Stimulated activated CD4-positive, alpha-beta T cell treated with anti-CD3 and anti-CD28 coated beads, Interleukin-15, amount 100 ng/mL, for 48 hours (primary cell): ENCODE measurements at places on chromosomes 1 and 21.

- DNase-seq: no peak
These were observed 548.9 kb downstream of the NUF2 start for GRCh38 chr1:163870666-163871065.

- peak; percentile 12 for DNase-seq
These were observed 626 bp downstream of the CXADR start for GRCh38 chr21:17513214-17514123.

DNA sequence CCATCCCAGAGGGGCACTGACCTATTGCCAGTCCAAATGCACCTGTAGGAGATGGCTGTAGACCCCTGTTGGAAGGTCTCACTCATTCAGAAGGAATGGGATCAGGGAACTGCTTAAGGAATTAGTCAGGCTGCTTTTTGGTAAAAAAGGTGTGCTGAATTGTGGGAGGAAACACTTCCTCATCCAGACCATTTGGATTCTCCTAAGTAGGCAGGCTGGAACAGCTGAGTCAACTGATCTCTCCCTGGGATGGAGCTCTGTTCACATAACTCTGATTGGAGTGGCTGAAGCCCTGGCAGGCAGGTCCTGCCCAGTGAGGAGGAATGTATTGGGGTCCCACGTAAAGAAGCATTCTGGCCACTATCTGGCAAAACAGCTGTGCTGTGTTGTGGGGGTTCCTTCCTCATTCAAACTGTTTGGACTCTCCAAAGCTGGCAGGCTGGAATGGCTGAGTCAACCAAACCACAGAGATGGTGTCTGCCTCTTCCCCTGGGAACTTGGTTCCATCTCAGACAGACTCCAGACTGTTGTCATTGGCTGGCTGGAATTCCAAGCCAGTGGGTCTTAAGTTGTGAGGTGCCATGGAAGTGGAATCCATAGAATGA is 70.7 kb upstream of the PDC start:
- DNase-seq: no peak

DNA sequence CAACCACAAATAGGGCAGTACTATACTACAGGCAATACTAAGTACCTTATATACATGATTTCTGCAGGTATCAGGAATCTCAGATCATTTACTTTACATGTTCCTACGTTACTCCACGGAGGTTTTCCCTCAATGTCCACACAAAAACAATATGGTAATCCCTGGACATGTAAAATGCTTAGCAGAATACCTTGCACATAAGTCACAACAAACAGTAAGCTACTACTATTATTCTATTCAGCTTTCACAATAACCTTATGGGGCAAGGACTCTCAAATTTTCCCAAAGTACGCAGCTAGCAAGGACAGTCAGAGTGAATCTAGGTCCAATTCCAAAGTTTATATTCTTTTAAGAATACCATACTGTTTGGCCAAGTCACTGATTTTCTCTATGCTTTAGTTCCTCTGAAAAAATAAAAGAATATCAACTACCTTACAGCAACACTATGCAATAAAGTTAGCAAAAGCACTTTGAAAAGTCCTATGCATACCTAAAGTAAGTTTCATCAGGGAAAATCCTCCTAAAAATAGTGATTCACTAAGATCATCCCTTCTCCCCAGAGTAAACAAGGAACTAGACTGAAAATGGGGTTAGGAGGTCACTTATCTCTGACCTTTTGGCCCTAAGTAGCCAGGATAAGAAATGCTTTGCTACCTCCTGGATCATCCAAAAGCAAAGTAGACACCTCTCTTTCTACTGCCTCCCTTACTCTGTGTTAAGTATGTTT is 67.4 kb downstream of the LUZP1 start:
- no peak for DNase-seq

- DNase-seq: no peak
These were observed 2.3 kb downstream of the NR5A2 start for GRCh38 chr1:200029822-200030152.

- no peak for DNase-seq
These were observed 55.3 kb downstream of the SEC16B start for GRCh38 chr1:177914603-177915002.

DNA sequence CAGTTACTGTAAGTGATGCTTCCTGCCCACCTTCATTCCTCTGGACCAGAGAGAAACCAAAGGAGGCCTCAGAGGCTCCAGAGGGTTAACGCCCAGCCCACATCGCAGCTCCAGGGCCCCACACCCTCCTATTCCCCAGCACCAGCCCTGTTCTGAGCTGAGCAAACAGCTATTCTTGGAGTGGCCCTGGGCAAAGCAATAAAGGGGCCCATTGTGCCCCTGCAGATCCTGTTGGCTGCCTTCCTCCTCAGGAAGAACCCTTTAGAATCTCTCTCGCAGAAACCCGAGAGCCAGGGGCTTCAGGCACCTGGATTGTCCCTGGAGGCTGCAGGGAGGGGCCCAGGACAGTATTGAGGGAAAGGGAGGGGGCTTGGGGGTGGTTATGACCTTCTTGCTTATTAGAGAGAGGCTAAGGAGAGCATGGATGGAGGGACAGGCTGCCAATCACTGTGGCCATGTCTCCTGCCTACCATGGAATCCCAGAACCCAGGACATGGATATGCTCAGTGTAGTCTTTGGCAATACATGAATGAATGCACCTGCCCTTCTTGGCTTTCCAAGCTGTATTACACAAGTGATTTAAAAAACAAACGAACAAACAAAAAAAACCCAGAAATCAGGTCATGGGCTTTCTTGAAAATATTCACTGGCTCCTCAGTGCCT is 9.2 kb downstream of the PADI2 start:
- DNase-seq: no peak

DNA sequence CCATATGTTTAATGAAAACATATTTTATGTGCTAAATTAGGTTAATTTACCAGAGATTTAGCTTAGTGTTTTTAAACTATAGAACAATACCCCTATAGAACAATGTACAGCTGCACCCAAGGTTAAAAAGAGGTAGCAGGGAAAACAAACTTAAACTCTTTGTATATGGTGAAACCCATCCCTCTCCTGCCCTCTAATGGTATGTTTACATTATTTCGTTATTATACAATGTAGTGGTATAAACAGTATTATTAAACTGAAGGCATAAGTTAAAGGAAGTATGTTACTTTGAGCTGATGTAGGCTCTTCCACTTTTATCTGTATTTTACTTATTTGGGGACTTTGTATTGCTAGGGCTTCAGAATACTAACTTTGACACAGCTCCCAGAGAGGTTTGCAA is 16.7 kb upstream of the ZYG11A start:
- DNase-seq: no peak

GRCh38 chr1:20771780-20772179 is 15.3 kb downstream of the HP1BP3 start:
- no peak for DNase-seq

DNA sequence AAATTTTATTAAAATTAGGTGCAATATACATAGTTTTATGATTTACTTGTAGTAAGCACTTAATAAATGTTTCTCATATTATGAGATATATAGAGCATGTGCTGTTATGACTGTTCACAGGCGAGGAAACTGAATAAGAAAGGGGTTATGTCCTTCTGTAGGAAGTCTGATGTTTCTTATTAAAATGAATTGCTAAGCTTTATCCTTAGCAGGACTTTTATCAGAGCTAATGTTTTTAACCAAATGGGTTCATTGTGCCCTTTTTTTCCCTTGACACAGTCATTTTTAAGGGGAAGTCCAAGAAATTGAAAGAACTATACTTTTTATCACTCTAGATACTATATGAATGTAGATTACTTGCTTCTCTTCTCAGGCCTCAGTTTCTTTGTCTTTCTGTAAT is 285.2 kb downstream of the PTPRC start:
- DNase-seq: no peak

GRCh38 chr1:12057382-12057781 is 5.7 kb upstream of the TNFRSF8 start:
- DNase-seq: no peak

DNA sequence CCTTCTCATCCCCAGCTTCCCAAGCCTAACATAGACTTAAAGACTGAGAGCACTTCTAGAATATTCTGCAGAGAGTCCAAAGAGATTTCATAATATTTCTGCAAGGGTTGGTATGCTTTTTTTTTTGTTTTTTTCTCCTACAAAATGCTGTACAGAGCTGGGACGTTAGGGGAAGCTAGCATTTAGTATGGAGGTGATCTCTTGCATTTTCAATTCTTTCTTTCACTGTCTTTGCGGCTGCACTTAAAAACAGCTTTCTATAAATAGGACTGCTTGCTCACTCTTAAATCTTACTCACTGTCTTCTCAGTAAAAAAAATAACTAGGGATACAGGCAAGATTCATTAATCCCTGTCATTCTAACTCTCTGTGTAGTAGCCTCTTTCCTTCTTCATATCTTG is 7.4 kb downstream of the DSCAM start:
- no peak for DNase-seq

DNA sequence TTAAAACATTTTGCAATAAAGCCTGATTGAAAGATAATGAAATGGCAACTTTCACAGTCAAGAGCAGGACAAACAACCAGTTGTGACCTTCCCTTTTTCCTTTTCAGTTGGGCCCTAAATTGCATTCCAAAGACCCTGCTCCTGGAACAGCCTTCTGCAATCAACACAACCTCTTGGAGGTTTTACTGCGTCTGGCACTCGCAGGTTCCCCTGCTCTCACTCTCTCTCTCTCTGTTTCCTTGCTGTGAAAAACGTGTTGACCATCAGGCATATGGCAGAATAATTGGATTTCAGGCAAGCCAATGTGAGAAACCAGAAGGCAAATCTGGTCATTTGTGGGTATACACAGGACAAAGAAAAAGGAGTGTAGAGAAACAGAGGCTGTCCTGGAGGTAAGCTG is 23.2 kb downstream of the SLC44A5 start:
- DNase-seq: no peak

GRCh38 chr1:9472386-9473031 is 66.8 kb upstream of the SLC25A33 start:
- no peak for DNase-seq

GRCh38 chr1:4599951-4600481 is 54.4 kb upstream of the AJAP1 start:
- DNase-seq: no peak

DNA sequence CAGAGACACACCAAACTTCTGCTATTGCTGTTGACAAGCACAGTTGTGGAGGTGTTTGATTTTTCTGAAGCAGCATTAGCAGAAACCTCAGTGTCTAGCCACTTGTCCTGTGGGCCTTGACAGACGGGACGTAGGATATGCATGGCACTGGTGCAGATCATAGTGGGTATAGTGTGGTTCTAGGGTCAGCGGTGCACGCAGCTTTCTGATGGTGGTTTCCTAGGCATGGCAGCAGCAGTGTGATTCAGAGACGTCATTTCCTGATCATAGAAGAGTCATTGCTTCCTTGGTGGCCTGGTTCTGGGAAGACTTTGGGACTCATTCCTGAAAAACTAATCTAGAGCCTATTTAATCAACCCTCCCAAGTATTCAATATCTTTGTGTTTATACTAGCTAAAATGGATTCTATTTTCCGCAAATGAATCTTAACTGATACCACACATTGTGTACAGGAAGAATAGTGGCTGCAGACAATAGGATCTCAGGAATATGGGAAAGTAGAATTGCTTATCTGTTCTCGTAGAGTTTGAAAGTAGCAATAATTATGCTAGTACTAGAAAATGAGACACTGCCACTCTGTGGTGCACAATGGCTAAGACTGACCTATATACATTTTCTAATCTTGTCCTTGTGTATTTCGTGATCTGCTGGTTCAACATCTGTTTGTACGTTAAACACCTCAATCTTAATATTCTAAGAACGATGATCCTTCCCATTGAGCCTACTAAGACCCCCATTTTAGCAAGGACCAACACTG is 2.8 kb upstream of the USP1 start:
- DNase-seq: no peak
